ENCODE measurements at places on chromosomes 2 and 18.

- no peak overlapping the region for H3K4me3 ChIP-seq
- no peak overlapping the region for H3K27ac ChIP-seq
- no peaks in the 10 kb centered on the region for H3K4me1 ChIP-seq
- DNase-seq: no peak
Observed at GRCh38 chr2:168962636-168963035, 61.5 kb downstream of the G6PC2 start.

DNA sequence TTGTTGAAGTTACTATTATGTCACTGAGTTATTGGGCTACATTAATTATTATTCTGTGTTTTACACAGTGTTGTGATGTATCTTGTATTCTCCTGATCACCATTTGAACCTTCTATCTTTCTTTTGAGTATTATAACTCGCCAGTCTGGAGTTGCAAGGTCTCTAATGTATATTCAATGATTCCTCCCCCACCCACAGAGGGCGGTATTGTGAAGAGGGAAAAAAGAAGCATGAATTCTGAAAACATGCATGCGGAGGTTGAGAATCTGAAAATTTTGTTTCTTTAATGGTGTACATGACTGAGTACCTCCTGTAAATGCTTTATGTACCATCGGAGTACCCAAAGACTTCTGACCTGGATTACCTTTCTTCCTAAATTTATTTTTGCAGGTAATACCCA is 266.6 kb downstream of the NR4A2 start:
- H3K4me3 ChIP-seq: no peak overlapping the region
- H3K27ac ChIP-seq: no peak overlapping the region
- no peak for DNase-seq
- H3K27me3 ChIP-seq: no peaks in the 10 kb centered on the region
- no peaks in the 10 kb centered on the region for H3K36me3 ChIP-seq

DNA sequence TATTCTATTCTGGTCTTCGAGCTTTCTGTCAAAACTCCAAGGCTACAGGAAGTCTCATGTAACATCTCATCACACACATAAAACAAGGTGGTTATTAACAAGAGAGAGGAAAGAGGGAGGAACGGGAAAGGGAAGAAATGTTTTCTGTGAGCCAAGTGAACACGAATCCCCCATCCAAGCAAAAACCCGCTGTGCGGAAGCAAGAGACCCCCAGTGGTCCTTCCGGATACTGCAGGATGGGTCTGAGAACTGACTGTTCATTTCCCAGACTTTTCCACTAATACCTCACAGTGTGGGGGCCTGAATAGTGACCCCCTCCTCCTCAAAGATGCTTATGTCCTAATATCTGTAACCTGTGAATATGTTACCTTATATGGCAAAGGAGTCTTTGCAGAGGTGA is 19.0 kb upstream of the DIPK1C start:
- H3K27ac ChIP-seq: no peak overlapping the region
- no peaks in the 10 kb centered on the region for H3K27me3 ChIP-seq
- H3K4me1 ChIP-seq: peaks cover 13% of the 10 kb centered on the region
- DNase-seq: peak; percentile 85
- H3K4me3 ChIP-seq: no peak overlapping the region

DNA sequence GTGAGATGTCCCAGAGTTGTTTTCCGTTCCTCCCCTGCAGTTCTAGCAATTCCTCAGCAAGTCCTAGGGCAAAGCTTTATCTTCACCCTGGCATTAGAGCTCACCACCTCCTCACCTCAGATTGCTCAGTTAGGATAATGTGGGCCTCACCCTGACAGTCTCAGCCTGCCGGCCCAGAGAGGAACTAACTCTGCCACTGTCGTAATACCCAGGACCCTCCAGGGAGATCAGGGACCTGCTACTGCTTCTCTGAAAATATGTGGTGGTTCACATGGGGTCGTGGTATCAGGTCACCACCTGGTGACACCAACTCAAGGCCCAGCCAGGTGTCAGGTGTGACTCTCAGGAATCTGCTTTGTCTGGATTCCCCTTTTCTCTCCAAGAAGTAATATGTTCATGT is 120.7 kb downstream of the FEZ2 start:
- no peak for DNase-seq
- H3K36me3 ChIP-seq: peaks cover 95% of the 10 kb centered on the region
- no peak overlapping the region for H3K27ac ChIP-seq
- no peak overlapping the region for H3K4me3 ChIP-seq
- no peaks in the 10 kb centered on the region for H3K4me1 ChIP-seq

DNA sequence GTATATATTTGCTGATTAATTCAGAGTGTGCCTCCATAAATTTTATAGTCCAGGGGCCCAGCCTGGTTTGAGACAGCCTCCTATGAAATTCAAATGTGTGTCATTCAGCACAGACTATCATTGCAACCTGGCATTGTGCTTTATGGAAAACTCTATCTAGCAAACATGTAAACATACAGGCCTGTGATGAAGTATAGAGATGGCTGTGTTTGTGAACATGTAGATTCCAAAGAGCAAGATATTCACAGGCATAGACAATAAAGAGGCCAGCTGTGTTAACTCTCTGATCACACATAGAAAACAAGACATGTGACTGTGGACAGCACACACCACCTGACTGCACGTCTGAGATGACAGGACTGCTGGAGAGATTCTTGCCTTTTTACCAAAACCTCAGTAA is 297.9 kb downstream of the EN1 start:
- DNase-seq: no peak
- H3K36me3 ChIP-seq: no peaks in the 10 kb centered on the region

GRCh38 chr2:126669772-126670171 is 13.8 kb downstream of the GYPC start:
- DNase-seq: no peak
- no peaks in the 10 kb centered on the region for H3K4me1 ChIP-seq
- peak overlapping the region; percentile 14 for H3K27ac ChIP-seq
- H3K4me3 ChIP-seq: no peak overlapping the region

DNA sequence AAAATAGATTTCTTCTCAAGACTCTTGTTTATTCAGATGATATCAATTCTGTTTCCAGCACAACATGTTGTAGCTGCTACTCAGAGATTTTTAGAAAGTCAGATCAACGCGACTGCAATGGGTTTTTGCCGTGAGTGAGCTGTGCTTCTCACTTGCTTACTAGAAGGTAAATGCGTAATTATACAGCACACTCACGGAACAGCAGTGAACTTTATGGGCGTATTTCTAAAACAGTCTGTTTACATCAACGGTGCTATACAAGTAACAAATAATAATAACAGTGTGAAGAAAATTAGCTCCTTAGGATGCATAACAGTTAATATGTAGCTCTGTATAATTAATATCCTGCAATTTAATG is 533.6 kb downstream of the RNF144A start:
- H3K27ac ChIP-seq: no peak overlapping the region
- H3K4me3 ChIP-seq: no peak overlapping the region
- no peaks in the 10 kb centered on the region for H3K36me3 ChIP-seq
- H3K4me1 ChIP-seq: no peaks in the 10 kb centered on the region

Data from endodermal cell (in vitro differentiated cells).